ENCODE measurements at places on chromosomes 13 and 19.

DNA sequence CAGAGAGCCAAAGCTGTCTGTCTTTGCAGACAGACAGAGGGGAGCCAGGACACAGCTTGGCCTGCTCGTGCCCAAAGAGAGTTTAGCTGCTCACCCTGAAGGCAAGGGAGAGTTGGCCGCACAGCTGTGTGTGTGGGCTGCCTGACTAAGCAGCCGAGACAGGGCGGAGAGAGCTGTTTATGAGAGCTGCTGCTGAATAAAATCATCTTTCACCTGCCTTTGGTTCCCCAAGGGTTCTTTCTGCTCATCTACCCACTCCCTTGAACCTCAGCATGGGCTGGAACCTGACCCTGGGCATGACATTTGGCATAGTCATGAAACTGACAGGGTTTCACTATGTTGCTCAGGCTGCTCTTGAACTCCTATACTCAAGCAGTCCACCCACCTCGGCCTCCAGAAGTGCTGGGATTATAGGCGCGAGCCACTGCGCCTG is 98.2 kb downstream of the RBM26 start:
- peak; percentile 57 for DNase-seq

DNA sequence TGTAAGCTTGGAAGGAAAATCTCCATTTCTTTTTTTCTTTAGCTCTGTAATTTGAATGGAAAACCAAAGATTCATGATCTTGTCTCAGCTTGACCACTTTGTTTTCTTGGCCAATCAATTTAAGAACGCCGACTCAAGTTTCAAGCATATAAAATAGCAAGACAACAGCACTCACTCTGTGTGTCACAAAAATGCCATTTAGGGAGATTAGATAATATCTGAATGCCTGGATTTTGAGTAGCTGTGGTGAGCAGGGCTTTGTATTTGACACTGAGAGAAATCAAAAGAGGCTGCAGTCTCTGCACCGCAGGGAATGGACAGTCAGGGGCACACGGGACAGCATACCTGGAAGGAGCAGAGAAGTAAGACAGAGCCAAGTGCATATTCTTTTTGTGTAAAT is 209.5 kb upstream of the SLC10A2 start:
- no peak for DNase-seq

GRCh38 chr13:30404207-30404606 is 18.1 kb upstream of the UBE2L5 start:
- DNase-seq, result no peak

DNA sequence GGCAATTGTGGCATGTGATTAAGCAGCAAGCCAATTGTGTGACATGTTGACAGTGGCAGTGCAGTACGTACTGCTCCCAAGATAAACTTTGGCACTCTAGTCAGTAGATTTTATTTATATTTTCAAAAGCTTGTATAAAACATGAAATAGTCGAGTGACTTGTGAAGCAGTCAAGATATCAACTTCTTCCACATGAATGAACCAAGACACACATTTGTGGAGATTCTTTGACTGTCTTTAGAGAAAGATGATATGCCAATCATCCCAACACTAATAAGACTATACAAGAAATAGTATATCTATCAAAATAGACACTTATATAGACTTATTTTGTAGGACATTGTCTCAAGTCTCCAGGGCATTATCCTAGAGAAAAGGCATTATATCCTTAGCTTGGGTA is 538.0 kb downstream of the DCT start:
- DNase-seq, result no peak

DNA sequence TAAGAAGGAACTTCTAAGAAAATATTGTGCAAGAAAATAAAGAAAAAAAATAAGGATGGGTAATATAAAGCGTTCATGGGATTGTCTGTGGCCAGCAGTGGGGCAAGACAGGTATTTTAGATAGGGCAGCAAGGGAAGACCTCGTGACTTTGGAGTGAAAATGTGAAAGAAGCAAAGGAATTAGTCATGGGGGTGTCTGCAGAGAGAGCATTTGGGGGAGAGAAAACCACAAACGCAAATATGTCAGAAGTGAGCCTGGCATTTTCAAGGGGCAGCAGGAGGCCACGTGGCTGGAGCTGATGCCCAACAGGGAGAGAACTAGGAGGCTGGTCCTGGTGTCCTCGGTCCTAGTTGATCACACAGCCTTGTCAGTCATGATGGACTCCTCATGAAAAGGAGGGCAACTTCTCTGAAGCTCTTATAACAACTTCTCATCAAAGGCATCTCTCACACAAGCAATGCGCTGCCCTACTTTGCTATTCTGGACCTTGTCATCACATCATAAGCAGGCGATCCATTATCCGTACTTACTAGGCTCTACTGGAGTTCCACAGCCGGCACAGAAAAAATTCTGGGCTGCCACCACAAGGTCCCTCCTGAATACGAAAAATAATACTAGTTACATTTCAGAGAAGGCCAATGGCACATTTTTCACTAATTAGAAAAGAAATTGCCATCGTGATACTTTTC is 31.0 kb downstream of the RUBCNL start:
- DNase-seq, result peak; percentile 8

DNA sequence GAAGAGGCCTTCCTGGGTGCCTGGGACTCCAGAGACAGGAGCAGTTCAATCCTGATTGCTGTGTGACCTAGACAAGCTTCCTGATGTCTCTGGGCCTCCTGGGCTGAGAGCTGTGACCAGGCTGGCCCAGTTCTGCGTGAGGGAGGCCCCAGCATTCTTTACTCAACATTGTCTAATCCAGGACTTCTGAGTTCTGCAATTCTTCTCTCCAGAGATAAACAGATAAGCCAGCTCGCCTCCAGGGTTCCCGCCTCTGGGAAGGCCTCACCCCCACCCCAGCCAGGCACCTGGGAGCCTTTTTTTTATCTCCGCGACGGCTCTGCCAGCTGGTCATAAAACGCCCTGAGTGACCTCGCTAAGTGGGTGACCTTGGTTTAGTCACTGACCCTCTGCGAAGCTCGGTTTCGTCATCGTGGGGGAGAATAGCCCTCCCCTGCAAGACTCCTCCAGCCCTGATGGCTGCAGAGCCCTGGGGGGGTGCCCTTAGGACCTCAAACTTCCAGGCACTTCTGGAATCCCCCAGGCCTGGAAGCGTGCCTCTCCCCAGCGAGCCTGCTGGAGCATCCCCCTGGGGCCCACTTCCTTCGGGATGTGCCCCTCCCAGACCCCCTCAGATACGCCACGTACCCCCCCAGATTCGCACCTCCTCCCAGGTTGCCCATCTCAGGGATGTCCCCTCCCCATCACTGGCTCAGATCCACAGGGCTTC is 1.9 kb downstream of the SULT2B1 start:
- peak; percentile 84 for DNase-seq

DNA sequence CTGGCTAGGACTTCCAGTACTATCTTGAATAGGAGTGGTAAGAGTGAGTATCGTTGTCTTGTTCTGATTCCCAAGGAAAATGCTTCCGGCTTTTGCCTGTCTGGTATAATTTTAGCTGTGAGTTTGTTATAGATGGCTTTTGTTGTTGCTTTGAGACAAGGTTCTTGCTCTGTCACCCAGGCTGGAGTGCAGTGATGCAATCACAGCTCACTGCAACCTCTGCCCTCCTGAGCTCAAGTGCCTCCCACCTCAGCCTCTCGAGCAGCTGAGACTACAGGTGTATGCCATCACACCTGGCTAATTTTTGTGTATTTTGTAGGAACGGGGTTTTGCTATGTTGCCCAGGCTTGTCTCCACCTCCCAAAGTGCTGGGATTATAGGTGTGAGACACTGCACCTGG is 6.1 kb upstream of the ZNF543 start:
- no peak for DNase-seq

DNA sequence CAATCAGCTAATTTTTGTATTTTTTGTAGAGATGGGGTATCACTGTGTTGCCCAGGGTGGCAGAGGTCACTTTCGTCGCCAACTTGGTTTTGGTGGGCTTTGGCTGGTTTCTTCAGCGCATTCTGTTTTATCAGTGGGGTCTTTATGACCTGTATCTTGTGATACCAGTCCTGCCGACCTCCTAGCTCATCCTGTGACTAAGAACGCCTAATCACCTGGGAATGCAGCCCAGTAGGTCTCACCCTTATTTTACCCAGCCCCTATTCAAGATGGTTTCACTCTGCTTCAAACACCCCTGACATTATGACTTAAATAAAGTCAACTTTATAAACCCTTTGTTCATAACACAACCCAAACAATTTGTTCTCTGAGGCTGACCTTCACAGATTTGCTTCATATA is 3.0 kb upstream of the ZNF878 start:
- DNase-seq, result no peak

DNA sequence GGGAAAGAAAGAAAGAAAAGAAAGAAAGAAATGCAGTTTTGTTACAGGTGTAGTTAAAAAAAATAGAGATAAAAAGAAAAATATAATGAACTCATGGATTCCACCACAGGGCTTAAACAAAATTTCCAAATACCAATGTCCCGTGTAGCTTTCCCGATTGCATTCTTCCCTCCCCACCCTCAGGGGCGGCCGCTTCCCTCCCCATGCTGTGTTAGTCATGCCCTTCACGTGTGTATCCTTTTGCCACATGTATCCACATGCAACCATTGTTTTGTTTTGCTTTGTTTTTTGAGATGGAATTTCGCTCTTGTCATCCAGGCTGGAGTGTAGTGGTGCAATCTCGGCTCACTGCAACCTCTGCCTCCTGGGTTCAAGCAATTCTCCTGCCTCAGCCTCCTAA is 3.6 kb upstream of the KMT5C start:
- no peak for DNase-seq

- no peak for DNase-seq
Measured at GRCh38 chr13:35629026-35629425, 152.5 kb upstream of the MAB21L1 start.

DNA sequence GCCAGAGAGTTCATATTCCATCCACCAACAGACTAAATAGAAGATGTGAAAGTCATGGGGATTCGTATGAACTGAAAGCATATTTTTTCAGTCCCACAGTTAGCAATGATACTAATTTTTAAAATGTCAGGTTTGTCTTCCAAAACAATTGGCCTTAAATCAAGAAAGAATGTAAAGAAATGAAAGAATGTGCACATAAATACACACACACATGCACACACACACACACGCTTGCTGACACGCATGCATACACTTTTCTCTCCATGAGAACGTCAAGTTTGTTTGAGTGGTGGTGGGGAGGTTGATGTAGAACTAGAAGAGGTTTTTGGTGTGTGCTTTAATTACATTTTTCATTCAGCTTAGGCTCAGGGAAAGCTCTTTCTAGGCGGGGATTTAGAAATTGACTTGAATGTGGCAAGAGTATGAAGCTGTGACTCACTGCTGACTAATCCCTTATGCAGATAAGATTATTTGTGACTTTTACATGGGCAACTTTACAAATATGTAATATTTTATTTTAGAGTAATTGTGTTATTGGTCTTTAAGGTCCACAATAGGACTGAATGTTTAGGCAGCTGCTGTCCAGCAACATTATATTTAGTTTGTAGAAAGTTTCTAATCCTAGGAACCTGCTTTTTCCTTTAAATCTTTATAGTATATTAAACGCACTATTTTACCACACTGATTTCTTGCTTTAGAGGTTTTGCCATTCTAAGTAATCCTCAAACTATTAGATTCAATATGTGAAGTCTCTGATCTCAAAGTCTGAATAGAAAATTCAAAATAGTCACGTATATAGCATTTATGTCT is 18.8 kb downstream of the FLT1 start:
- DNase-seq, result no peak

DNA sequence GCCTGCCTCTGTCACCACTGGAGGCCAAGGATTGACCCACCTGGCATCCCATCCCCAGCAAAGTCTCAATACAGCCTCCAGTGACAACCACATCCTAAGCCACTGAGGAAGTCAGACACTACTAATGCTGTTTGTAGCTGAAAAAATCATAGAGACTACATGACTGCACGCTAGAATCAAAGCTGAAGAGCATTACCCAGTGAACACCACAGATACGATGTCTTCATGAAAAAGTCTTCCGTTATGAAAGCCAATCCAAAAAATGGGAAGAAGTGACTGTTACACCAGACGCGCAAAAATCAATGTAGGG is 11.1 kb upstream of the NUP62 start:
- no peak for DNase-seq

DNA sequence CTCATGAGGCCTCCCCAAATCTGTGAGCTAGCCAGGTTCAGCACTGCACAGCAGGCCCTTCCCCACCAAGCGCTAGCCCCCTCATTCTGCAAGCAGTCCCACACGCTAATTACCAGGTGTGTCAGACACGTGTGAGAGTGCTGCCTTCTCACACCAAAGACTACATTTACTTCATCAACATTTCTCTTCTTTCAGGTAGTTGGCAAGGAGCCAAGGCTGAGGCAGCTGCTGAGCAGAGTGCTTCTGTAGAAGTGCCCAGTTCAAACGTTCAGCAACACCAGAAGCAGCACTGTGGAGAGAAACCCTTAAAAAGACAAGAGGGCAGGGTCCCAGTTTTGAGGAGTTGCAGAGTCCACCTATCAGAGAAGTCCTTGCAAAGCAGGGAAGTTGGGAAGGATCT is 6.4 kb downstream of the ZNF773 start:
- DNase-seq, result no peak

DNA sequence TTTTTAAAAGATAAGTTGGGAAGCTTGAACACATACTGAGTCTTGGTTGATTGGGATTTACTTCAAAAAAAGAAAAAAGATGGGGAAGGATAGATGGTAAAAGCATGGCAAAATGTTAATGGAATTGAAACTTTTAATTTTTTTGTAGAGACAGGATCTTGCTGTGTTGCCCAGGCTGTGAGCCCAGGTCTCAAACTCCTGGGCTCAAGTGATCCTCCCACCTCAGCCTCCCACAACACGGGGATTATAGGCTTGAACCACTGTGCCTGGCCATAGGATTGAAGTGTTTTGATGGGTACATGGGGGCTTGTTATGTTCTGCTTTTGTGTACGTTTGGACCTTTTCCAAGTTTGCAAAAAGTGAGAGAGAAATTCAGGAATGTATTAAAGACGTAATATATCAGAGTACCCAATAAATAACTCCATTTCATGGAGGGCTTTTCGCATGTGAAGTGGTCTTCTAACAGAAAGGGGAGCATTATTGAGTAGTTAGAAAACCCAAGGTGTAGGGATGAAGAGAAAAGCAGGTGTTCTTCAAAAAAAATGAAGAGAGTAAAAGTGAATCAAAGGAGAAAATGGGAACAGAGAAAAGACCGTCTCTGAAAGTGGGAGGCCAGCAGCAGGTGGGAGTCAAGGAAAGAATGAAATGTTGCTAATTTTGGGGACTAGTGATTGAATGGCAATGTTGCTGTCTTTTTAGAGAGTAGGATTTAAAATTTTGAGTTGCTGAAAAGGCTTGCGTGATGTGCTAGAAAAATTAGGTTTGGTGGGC is 55.2 kb downstream of the GARRE1 start:
- no peak for DNase-seq

GRCh38 chr13:50080911-50081678 is 65.9 kb downstream of the KCNRG start:
- peak; percentile 84 for DNase-seq

- no peak for DNase-seq
Measured at GRCh38 chr19:19256072-19256969, 16.8 kb downstream of the TM6SF2 start.
